Psoas muscle (tissue), 8 donors: ENCODE measurements at places on chromosomes 6 and 20.

GRCh38 chr6:2857185-2857579, 15.5 kb upstream of the SERPINB1 start:
- no peaks in the 10 kb centered on the region for H3K27me3 ChIP-seq
- H3K36me3 ChIP-seq: no peaks in the 10 kb centered on the region
- no peak overlapping the region for H3K27ac ChIP-seq
- peaks cover 10% of the 10 kb centered on the region for H3K4me1 ChIP-seq

- H3K4me3 ChIP-seq: no peak overlapping the region
- no peak overlapping the region for H3K27ac ChIP-seq
- peaks cover 3% of the 10 kb centered on the region for H3K36me3 ChIP-seq
- DNase-seq: no peak
These were observed 61.1 kb upstream of the SPDEF start for GRCh38 chr6:34617231-34617630.

GRCh38 chr6:121442576-121442975, 7.1 kb downstream of the GJA1 start:
- H3K27ac ChIP-seq: no peak overlapping the region
- no peak for DNase-seq
- H3K4me1 ChIP-seq: no peaks in the 10 kb centered on the region
- H3K4me3 ChIP-seq: no peak overlapping the region
- peaks cover 7% of the 10 kb centered on the region for H3K36me3 ChIP-seq

GRCh38 chr20:56278196-56278595, 29.7 kb downstream of the MC3R start:
- no peak overlapping the region for H3K4me3 ChIP-seq
- no peak overlapping the region for H3K27ac ChIP-seq
- no peaks in the 10 kb centered on the region for H3K36me3 ChIP-seq
- no peak for DNase-seq

DNA sequence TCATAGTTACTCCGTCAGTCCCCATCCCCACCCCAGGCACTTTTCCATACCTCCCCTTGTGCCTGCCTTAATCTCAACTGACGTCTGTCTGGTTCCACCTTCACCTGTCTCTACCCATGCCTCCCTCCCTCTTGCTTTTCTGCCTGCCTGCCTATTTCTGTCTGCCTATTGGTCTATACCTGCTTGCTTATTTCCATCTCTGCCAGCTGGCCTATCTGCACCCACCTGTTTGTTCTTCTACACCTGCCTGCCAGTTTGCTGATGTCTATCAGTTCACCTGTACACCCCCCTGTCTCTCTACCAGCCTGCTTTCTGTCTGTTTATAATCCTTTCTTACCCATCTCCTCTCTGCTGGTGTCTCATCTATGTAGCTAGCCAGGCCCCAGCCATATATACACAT, 87.5 kb downstream of the RALGAPA2 start:
- peaks cover 9% of the 10 kb centered on the region for H3K4me1 ChIP-seq
- peaks cover 60% of the 10 kb centered on the region for H3K36me3 ChIP-seq
- H3K4me3 ChIP-seq: no peak overlapping the region
- no peak for DNase-seq
- no peaks in the 10 kb centered on the region for H3K27me3 ChIP-seq
- H3K27ac ChIP-seq: no peak overlapping the region

- H3K27ac ChIP-seq: no peak overlapping the region
- H3K27me3 ChIP-seq: no peaks in the 10 kb centered on the region
- no peaks in the 10 kb centered on the region for H3K36me3 ChIP-seq
- no peak for DNase-seq
These were observed 4.1 kb upstream of the RAB23 start for GRCh38 chr6:57226221-57226620.

DNA sequence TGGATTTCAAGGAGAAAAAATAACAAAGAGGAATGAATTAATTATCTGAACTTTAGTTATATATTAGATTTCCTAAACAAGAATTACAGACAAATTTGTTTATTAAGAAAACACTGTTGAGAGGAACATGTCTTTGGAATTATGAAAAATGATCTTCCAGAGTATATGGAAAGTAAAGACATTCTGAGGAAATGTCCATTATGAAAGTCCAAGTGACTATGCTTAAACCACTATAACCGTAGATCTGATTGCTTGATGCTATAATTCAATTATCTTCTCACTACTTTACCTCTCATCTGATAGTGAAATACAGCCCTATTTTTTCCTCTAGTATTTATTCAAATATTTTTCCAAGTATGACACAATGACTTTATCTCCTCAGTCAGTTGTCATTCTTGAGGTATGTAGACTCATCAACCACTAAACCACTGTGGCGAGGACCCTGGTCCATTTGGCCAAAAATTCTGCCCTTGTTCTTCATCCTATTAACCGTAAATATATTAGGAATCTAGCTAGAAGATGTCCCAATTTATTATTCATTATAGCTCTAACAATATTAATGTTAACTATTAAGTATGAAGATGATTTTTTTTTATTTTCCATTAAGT, 37.3 kb upstream of the AHI1 start:
- no peaks in the 10 kb centered on the region for H3K36me3 ChIP-seq
- H3K27me3 ChIP-seq: no peaks in the 10 kb centered on the region
- no peaks in the 10 kb centered on the region for H3K4me1 ChIP-seq
- DNase-seq: no peak
- no peak overlapping the region for H3K4me3 ChIP-seq

GRCh38 chr6:107735906-107736635, 88.0 kb downstream of the SCML4 start:
- H3K27ac ChIP-seq: no peak overlapping the region
- no peak overlapping the region for H3K4me3 ChIP-seq
- H3K36me3 ChIP-seq: no peaks in the 10 kb centered on the region
- no peaks in the 10 kb centered on the region for H3K27me3 ChIP-seq

- no peaks in the 10 kb centered on the region for H3K27me3 ChIP-seq
- H3K4me3 ChIP-seq: no peak overlapping the region
- DNase-seq: no peak
- H3K4me1 ChIP-seq: no peaks in the 10 kb centered on the region
- no peaks in the 10 kb centered on the region for H3K36me3 ChIP-seq
These were observed 25.3 kb upstream of the KIF3B start for GRCh38 chr20:32252189-32252588.

DNA sequence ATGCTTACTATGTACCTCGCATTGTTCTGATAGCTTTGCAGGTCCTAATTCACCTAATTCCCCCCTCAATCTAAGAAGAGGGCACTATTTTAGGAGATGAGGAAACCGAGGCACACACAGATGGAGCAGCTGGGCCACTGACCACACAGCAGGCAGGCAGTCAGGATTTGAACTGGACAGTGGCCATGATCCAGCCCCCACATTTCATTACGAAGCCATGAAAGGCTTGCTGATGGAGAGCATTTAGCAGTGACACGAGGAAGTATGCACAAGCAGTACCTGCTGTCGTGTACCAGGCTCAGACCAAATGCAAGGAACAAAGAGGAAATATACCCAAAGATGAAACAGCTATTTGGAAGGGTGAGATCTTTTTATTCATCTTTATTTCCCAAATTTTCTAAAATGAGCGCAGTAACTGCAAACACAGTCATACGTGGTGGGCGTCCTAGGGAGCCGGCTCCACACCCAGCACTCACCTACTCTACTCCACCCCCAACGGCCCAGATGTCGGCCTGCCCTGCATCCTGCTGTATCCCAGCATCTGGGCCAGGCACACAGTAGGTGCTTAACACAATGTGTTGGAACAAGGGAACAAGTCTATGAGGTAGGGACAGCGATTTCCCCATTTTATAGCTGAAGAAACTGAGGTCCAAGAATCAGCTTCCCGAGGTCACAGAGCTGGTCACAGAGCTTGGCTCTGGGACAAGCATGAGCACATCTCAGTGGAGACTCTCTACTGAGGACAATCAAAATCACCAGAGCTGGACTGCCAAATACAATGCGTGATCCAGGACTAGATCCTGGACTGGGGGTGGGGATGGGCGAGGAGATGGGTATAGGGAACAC, 15.0 kb downstream of the PREX1 start:
- no peaks in the 10 kb centered on the region for H3K36me3 ChIP-seq
- H3K27ac ChIP-seq: no peak overlapping the region
- DNase-seq: no peak
- no peaks in the 10 kb centered on the region for H3K4me1 ChIP-seq
- no peak overlapping the region for H3K4me3 ChIP-seq

DNA sequence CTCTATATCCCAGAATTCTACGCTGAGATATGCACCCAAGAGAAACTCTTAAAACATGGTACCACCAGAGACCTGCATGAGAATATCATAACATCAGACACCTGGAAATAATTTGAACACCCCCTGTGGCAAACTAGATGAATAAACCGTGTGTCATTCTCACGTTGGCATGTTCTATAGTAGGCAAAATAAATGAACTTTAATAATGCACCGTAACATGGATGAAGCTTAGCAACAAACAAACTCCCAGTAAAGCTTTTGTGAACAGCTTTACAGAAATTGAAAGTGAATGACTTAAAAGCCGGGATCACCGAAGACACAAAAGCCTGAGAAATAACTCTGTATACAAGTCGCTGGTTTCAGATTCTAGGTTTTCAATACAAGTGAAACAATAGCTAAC, 1166.8 kb upstream of the CITED2 start:
- no peak overlapping the region for H3K4me3 ChIP-seq
- peaks cover 16% of the 10 kb centered on the region for H3K4me1 ChIP-seq
- no peak overlapping the region for H3K27ac ChIP-seq
- no peak for DNase-seq

DNA sequence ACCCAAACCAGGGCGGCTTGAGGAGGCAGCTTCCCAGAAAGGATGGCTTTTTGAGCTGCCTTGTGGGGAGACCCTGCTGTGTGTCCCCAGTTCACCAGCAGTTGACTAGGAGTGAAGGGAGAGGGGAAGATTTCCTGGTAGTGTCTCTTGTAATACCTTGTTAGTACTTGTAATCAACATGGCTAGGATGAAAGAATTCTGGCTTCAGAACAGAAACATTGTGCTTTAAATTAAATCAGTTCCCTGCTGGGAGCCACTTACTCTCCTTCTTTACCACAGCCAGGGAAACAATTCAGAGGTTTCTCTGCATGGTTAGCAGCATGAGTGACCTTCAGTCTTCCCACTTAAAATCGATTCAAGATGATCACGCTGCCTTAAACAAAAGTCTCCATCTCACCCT, 525.4 kb upstream of the ID4 start:
- no peak overlapping the region for H3K27ac ChIP-seq
- no peak for DNase-seq
- H3K36me3 ChIP-seq: no peaks in the 10 kb centered on the region
- no peak overlapping the region for H3K4me3 ChIP-seq
- H3K4me1 ChIP-seq: no peaks in the 10 kb centered on the region
- H3K27me3 ChIP-seq: no peaks in the 10 kb centered on the region

GRCh38 chr6:167446046-167446445, 121.2 kb downstream of the TTLL2 start:
- no peak overlapping the region for H3K4me3 ChIP-seq
- no peaks in the 10 kb centered on the region for H3K36me3 ChIP-seq
- no peak for DNase-seq

DNA sequence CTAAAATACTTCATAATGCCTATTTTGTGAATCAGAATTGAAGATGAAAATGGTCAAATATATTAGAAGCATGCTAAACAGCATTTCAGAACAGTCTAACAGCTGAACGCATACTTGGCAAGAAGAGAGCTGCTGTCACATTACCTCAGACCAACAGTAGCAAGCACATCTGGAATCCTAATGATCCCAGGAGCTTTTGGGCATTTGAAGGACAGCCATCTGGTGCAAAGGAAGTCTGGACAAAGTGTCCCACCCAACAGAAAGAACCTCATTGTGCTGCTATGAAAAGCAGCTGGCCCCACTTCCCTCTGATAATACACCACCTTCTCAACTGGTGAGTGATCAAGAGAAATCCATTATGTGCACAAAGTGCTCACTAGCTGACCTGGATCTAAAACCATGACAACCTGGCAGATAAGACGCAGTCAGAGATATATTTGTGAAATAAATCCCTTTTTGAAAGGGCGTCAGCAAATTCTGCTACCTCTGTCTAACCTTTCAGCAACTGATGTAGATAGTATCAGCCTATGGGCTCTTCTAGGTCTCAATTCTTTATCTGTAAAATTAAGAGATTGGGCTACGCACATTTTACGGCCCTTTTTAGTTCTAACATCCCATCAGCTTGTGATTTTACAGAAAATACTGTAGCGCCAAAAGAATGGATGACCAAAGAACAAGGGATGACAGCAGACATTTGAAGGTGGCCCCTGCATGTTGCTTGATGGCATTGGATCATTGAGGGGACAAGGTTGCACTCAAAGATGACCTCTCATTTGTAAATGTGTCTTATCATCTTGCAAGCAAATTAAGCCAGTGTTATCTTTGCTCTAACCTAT, 78.7 kb downstream of the SGK1 start:
- H3K27me3 ChIP-seq: no peaks in the 10 kb centered on the region
- no peak overlapping the region for H3K27ac ChIP-seq
- no peak overlapping the region for H3K4me3 ChIP-seq
- no peak for DNase-seq
- H3K4me1 ChIP-seq: no peaks in the 10 kb centered on the region

DNA sequence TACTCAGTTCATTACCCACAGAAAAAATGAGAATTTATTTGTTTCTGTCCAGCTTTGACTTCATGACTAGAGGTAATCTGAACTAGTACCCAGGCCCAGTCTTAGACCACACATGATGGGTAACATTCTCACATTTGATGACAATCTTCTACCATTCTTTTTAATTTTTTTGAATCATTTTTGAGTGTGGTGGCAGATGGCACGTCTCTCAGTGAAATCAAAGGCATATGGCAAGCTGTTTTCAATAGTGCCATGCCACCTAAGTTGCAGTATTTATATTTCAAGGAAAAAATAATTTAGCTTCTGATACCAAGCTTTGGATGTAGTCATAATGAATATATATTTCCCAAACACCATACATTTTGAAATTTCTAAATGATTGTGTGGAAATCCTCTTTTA, 88.8 kb upstream of the HS3ST5 start:
- H3K27me3 ChIP-seq: no peaks in the 10 kb centered on the region
- H3K4me1 ChIP-seq: no peaks in the 10 kb centered on the region
- no peaks in the 10 kb centered on the region for H3K36me3 ChIP-seq
- H3K27ac ChIP-seq: no peak overlapping the region
- H3K4me3 ChIP-seq: no peak overlapping the region

DNA sequence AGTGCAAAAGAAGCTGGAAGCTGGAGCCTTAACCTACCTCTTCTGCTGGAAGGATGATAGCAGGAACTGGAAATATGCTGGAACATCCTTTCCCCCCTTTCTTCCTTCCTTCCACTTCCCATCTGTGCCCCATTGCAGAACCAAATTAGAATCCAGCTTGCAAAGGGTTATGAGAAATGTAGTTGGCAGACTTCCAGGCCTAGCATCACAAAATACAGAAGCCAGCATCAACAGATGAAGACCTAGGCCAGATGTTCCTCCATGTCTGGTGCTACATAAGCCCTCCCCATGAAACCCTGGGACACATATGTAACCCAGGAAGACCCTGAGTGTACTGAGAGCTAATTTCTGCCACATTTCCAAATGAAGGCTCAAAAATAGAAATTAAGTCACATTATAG, 40.0 kb upstream of the TFAP2B start:
- no peak overlapping the region for H3K4me3 ChIP-seq
- no peaks in the 10 kb centered on the region for H3K36me3 ChIP-seq
